Activated T-helper 17 cell treated with anti-CD3 and anti-CD28 coated beads, Interleukin-2, amount 50 U/mL, for 72 hours (primary cell): ENCODE measurements at places on chromosomes 16 and 17.

DNA sequence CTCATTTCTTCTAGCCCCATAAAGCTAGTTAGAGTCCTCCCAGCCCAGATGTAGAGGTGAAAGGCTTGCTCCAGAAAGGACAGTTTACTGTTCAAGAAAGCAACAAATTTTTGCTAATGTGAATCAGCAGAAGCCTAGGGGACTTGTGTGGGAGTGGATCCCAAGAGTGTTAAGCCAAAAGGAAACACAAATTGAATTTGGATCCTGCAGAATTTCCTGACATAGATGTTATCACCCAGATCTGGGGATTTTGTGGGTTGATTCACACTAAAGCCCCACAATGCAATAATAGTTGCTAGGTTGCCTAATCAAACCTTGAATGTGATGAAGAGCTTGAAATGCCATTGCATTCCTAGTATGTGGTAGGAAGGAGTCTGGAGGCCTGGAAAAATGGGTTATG, 135.2 kb upstream of the HS3ST3A1 start:
- ATAC-seq = no peak

DNA sequence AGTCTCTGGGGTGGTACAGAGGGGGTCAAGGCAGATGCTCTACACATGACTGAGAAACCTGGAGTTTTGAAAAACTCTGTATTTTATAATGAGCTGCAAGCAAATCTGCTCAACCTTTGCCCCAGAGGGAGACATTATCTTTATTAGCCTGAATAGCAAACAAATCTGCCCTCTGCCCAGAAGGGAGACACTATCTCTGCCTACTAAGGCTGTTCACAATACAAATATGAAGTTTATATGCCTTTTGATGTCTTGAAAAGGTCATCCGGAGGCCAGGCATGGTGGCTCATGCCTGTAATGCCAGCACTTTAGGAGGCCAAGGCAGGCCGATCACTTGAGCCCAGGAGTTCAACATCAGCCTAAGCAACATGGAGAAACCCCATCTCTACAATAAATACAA, 11.0 kb upstream of the XYLT1 start:
- ATAC-seq = no peak

DNA sequence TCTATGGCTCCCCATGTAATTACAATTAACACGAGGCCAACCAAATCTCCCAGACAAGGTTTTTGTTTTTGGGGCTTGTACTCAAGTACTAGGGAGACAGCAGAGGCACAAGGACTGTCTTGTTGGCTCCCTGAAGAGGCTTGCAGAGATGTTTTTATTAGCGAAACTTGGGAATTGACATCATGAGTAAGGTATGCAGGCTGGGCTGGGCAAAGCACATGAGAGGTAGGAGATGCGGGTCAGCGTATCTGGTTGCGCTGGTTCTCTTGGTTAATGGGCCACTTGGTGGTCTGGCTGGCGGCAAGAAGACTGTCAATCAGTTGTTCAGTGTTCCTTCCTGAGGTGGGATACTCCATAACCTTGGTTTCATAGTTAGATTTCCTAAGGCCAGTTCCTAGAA, 28.9 kb downstream of the LCMT1 start:
- no peak for ATAC-seq

- no peak for ATAC-seq
Measured at GRCh38 chr17:80080081-80080480, 21.3 kb upstream of the GAA start.

DNA sequence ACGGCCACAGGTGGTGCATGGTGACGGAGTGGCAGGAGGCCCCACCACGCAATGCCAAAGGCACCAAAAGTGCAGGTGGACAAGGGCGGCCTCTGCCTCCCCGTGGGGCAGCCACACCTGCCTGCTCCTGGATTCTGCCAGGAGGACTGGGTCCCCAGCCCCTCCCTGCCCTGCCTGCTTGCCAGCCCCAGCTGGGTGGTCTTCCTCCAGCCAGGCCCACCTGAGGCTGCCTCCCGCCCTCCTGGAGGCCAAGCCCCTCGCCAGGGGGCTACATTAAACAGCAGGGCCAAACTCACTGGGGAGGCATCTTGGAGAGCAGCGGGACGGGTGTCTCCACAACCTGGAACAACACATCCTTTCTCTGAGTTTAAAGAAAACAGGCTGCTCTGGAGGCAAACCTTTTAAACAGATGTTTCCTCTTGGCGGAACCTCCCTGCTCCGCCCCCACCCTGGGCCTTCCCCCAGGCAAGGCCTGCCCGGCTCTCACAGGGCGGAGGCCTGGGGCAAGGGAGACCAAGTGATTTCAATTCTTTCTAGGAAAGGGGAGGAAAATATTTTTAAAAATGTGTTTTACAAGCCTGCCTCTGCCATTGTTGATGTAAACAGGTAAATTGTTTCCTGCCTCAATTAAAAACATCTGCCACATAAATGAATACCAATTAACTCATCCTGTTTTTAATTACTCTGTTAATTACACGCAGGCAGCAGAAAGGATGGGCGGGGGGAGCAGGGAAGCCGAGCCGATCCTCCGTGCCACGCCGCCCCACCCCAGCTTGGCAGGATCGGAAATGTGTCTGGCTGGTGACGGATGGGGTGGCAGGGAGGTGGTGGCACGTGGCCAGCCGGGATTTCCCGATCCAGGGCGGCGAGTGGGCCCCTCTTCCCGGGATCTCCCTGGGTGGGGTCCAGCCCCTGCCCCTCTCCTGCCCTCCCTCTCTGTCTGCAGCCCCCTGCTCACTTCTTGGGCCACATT, 54.4 kb upstream of the PABPN1L start:
- ATAC-seq = peak; percentile 58

DNA sequence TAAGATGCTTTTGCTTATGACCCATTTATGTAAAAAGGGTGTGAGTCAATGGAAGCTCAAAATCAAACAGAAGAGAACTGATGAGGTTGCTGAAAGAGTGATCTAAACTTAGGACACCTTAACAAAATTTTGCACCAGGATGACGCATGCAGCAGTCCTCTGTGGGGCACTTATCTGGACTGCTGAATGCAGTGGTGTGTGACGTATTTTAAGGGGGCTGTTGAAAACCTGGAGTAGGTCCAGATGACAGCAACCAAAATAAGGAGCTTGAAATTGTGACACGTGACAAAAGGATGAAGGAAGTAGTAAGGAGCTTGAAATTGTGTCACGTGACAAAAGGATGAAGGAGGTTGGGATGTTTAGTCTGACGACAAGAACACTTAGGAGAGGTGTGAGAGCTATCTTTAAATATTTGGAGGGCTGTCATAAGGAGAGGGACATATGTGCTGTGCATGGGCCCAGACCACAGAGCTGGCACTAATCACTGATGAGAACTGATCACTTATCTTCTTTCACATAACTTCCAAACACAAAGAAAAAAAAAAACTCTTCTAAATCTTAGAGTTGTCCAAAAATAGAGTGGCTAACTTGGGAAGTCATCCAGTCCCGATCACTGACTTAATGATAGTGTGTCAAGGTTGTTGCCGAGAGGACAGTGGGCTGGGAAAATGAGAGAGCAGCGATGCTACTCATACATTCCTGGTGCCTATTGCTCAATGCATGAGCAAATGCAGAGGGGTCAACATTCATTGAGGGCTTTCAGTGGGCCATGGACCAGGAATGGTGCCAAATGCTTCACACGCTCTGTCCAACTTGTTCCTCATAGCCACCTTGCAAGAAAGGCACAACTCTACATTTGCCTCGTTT, 264.2 kb upstream of the ZFHX3 start:
- ATAC-seq = no peak

GRCh38 chr17:80002690-80003490, 32.8 kb downstream of the TBC1D16 start:
- ATAC-seq = no peak

- no peak for ATAC-seq
Measured at GRCh38 chr17:49946964-49947584, 21.9 kb upstream of the DLX4 start.

GRCh38 chr17:81964081-81964849, 3.3 kb upstream of the NOTUM start:
- no peak for ATAC-seq

DNA sequence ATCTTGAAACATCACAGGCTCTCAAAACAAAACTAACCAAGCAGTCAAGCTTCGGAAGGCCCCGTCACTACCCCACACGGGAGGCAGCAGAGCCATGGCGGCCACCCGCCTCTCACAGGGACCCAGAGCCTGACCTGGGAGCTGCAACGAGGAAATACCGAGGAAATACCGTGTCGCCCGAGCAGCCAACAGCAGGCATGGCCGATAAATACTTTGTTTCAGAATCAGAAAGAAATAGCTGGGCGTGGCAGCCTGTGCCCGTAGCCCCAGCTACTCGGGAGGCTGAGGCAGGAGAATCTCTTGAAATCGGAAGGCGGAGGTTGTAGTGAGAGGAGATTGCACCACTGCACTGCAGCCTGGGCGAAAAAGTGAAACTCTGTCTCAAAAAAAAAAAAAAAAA, 6.9 kb downstream of the LMF1 start:
- peak; percentile 58 for ATAC-seq

GRCh38 chr17:16477255-16477654, 14.7 kb downstream of the LRRC75A start:
- ATAC-seq = no peak
